Left lung (tissue), 14 donors: ENCODE measurements at places on chromosomes 2 and 18. TPM values are rescaled to one million over a fixed set of nuclear protein-coding genes. Genes with fewer than 3 reads are reported as not detected.

Gene CD8B2
- polyA plus RNA-seq: 0.54 TPM

Gene ATL2
- polyA plus RNA-seq: 73.5 TPM

Gene SAG
- polyA plus RNA-seq: 0.24 TPM

Gene SUMO1
- polyA plus RNA-seq: 159 TPM

Gene SIX3
- not detected for polyA plus RNA-seq

Gene MC5R
- polyA plus RNA-seq: not detected

Gene FAP
- 25.6 TPM for polyA plus RNA-seq

Gene ITGA6
- 72.0 TPM for polyA plus RNA-seq

Gene AFF3
- polyA plus RNA-seq: 29.1 TPM

Gene RAX
- polyA plus RNA-seq: not detected

Gene ZSWIM2
- polyA plus RNA-seq: not detected

Gene DLGAP1
- polyA plus RNA-seq: 2.1 TPM

Gene MAL
- polyA plus RNA-seq: 1.4 TPM

DNA sequence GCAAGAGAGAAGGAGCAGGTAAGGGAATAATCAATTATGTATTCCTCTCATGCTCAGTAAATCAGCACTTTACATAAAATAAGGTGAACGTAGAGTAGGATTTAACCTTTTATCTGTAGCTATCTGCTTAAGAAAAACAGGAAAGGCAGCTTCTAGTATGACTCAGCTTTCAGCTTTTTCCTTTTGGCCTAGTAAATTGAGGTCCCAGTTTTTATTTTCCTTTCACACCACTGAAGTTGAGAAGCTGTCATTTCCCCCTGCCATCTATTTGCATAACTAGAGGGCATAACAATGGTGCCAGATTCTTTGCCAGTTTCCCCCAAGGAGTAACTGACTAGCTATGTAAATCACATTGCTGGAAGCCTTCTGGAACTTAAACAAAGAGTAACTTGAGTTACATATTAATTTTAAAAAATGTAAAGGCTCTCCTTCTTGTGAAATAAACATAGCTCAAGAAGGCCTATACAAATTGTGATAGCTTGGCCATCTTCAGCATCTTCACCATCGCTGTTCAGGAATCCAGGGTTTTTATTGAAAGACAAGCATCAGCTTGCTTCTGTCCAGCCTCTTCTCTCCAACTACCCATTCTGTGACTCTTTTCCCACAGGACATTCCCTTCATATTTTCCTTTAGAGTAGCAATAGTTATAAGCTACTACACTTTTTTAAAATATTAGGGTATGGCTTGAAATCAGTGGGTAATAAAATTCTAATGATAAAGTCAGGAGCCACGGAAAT lies 97.0 kb downstream of the KYNU start:
- H3K4me1 ChIP-seq: no peaks in the 10 kb centered on the region
- H3K36me3 ChIP-seq: no peaks in the 10 kb centered on the region
- no peak for DNase-seq

GRCh38 chr2:95262896-95263542 lies 11.2 kb upstream of the PROM2 start:
- no peak overlapping the region for H3K27ac ChIP-seq
- H3K36me3 ChIP-seq: no peaks in the 10 kb centered on the region
- H3K4me3 ChIP-seq: no peak overlapping the region
- no peaks in the 10 kb centered on the region for H3K27me3 ChIP-seq
- DNase-seq: no peak
- H3K4me1 ChIP-seq: no peaks in the 10 kb centered on the region

- peak overlapping the region; percentile 1 for H3K27ac ChIP-seq
- H3K27me3 ChIP-seq: no peaks in the 10 kb centered on the region
- H3K36me3 ChIP-seq: no peaks in the 10 kb centered on the region
These were observed 23.5 kb downstream of the HPCAL1 start for GRCh38 chr2:10326151-10326616.

DNA sequence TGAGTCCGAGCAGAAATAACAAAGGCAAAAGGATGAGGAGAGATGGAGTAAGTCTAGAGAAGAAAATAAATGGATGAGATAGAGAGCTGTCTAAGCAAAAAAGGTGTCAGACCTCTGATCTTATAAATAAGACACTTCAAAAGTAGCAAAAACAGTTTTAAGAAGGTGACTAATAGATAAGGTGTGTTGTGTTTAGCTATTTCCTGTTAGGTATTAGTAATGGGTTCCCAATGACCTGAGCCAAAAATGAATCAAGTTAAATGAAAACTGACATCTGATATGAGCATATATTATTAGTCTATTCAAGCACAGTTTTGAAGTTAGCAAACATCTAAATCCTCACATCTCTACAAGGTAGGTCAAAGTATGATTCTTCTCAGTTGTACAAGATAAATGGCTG lies 10.6 kb downstream of the SUPT7L start:
- no peak overlapping the region for H3K4me3 ChIP-seq
- H3K27ac ChIP-seq: no peak overlapping the region
- H3K4me1 ChIP-seq: no peaks in the 10 kb centered on the region

DNA sequence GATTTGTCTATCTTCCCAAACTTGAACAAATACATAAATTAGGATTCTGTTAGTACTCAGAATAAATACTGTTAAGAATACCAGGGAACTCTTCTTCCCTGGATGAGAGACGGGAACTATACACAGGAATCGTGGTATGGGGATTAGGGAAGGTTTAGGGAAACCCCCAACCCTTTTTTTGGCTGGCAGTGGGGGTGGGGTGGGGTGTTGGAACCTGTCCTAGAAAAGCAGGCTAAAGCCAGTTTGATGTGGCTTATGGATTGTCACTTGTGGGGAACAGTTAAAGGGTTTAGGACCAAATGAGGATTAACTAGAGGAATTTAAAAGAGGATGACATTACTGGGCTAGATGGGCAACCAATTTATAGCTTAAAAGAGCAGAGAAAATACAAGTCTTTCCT lies 1.8 kb downstream of the SLC4A10 start:
- H3K4me3 ChIP-seq: no peak overlapping the region
- H3K36me3 ChIP-seq: no peaks in the 10 kb centered on the region
- H3K27me3 ChIP-seq: peaks cover 39% of the 10 kb centered on the region

- H3K4me1 ChIP-seq: no peaks in the 10 kb centered on the region
- no peak for DNase-seq
- H3K4me3 ChIP-seq: no peak overlapping the region
- no peaks in the 10 kb centered on the region for H3K27me3 ChIP-seq
- H3K36me3 ChIP-seq: no peaks in the 10 kb centered on the region
- H3K27ac ChIP-seq: no peak overlapping the region
These were observed 57.1 kb downstream of the TRIB2 start for GRCh38 chr2:12773586-12774394.

- no peak overlapping the region for H3K27ac ChIP-seq
- no peak for DNase-seq
- H3K36me3 ChIP-seq: no peaks in the 10 kb centered on the region
These were observed 57.9 kb downstream of the FAM171B start for GRCh38 chr2:186751790-186752189.

DNA sequence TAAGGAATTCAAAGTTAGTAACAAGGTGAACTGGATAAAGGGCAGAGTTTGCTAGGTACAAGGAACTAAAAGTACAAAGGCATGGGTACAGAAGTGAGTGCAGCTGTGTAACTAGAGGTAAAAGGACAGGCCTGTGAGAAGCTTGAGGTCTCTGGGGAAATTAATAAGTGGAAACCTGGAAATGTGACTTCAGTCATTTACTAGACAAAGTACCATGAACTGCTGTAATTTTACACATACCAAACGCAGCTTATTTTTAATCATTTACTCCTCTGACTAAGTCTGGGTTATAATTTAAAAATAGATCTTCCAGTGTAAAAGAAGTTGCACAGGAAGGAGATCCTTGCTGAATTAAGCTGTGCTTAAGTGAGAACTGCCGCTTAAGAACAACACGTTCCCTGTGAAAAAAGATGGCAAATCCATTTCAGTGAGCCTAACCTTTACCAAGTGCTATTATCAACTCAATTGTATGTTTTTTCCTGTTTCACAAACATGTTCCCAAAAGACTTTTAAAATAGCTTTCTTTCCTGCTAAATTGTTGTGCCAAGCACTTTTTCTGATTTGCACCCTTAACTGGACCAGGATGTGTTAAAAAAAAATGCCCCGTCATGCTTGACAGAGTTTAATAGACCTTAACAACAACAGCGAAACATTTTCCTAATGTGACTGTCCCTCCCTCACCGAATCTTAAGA lies 44.3 kb downstream of the CALCRL start:
- peak overlapping the region; percentile 29 for H3K27ac ChIP-seq
- no peak for DNase-seq
- no peak overlapping the region for H3K4me3 ChIP-seq
- H3K36me3 ChIP-seq: no peaks in the 10 kb centered on the region

- H3K27ac ChIP-seq: no peak overlapping the region
- no peaks in the 10 kb centered on the region for H3K36me3 ChIP-seq
- H3K27me3 ChIP-seq: no peaks in the 10 kb centered on the region
- H3K4me1 ChIP-seq: no peaks in the 10 kb centered on the region
These were observed 234.5 kb downstream of the METTL4 start for GRCh38 chr18:2336690-2337392.

DNA sequence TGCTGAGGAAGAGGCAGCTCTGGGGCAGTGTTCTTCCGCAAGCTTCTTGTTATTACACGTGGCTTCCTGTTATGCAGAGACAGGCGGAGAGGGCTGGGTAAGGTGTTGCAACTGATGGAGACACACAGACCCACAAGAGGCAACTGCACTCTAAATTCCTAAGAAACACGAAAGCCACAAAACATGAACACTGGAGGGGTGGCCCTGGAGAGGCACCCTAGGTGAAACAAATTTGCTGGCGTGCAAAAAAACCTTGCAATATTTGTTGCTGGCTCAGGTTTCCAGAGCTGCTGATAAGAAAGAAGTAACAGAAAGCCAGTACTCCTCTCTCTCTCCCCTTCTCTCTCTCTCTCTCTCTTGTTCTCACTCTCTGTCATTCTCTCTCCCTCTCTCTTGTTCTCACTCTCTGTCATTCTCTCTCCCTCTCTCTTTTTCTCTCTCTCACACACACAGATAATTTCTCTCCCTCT lies 31.8 kb downstream of the ARHGAP25 start:
- H3K4me3 ChIP-seq: no peak overlapping the region
- no peaks in the 10 kb centered on the region for H3K27me3 ChIP-seq
- H3K36me3 ChIP-seq: no peaks in the 10 kb centered on the region
- H3K4me1 ChIP-seq: peaks cover 34% of the 10 kb centered on the region
- peak overlapping the region; percentile 72 for H3K27ac ChIP-seq

DNA sequence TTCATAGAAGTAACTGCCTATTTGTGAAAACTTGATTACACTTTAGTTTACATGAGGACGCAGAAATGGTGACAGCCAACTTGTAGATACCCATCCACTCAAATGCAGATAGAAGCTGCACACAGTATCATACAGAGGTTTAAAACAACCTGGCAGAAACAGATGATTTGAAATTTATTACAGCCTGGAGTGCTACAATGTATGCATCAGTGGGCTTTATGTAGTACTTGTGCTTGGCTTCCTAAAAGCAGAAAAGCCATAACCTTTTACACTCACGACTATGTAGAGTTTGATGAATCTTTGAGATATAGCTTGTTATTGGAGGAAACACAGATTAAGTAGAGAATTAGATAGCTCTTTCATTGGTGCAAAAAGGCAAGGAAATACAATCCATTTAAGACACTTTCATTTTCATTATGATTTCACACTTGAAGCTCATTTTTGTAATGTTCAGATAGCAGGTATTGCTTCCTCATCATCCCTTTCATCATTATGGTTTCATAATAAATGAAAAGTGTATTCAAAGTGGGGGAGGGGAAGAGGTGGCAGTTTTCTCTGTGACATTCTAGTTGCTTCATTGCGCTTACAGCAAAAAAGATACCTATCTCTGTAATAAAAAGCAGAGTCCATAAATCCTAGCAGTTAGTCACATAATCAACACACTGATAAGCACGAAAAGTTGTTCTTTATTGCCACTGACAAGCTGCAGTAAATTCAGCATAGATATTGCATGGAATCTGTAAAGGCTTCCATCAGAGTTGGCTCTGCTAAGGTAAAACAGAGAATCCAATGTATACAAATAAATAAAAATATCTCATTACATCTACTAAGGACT lies 789.8 kb upstream of the FSHR start:
- no peak for DNase-seq
- no peak overlapping the region for H3K4me3 ChIP-seq
- H3K27me3 ChIP-seq: no peaks in the 10 kb centered on the region
- H3K36me3 ChIP-seq: no peaks in the 10 kb centered on the region
- H3K4me1 ChIP-seq: no peaks in the 10 kb centered on the region
- H3K27ac ChIP-seq: no peak overlapping the region

- H3K36me3 ChIP-seq: no peaks in the 10 kb centered on the region
- H3K27ac ChIP-seq: no peak overlapping the region
- H3K27me3 ChIP-seq: no peaks in the 10 kb centered on the region
- no peak overlapping the region for H3K4me3 ChIP-seq
These were observed 55.3 kb downstream of the OSBPL1A start for GRCh38 chr18:24342347-24342746.

- no peaks in the 10 kb centered on the region for H3K4me1 ChIP-seq
- H3K27ac ChIP-seq: no peak overlapping the region
- no peaks in the 10 kb centered on the region for H3K36me3 ChIP-seq
These were observed 164.1 kb downstream of the SLC8A1 start for GRCh38 chr2:40287773-40288172.

DNA sequence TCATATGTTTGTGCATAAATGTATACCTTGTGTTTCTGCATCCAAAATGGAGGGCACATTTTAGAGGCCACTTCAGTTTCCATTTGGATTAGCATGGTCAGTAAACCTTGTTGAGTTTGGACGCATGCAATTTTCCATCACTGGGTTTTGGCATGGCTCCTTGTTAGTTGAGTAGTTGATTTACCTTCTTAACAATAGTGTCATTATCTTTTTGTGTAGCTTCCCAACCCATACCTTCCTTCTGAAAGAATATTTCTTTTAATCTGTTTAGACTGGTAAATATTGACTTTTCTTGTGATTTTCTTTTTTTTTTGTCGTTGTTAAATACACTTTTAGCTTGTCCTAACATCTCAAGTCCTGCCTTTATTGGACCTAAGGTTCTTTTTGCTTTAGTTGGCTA lies 15.5 kb downstream of the RPIA start:
- H3K27ac ChIP-seq: no peak overlapping the region
- H3K36me3 ChIP-seq: no peaks in the 10 kb centered on the region
- H3K4me1 ChIP-seq: no peaks in the 10 kb centered on the region
- no peak overlapping the region for H3K4me3 ChIP-seq

GRCh38 chr18:38318416-38318815 lies 752.8 kb upstream of the CELF4 start:
- no peak for DNase-seq
- no peaks in the 10 kb centered on the region for H3K4me1 ChIP-seq
- H3K36me3 ChIP-seq: no peaks in the 10 kb centered on the region
- no peaks in the 10 kb centered on the region for H3K27me3 ChIP-seq

- no peak overlapping the region for H3K27ac ChIP-seq
- H3K4me1 ChIP-seq: no peaks in the 10 kb centered on the region
- no peak overlapping the region for H3K4me3 ChIP-seq
- no peaks in the 10 kb centered on the region for H3K27me3 ChIP-seq
These were observed 69.9 kb upstream of the CAVIN2 start for GRCh38 chr2:191916826-191917225.
